Activated T-helper 17 cell treated with anti-CD3 and anti-CD28 coated beads, Interleukin-2, amount 50 U/mL, for 72 hours (primary cell): ENCODE measurements at places on chromosomes 6 and 20. TPM values are rescaled to one million over a fixed set of nuclear protein-coding genes. Genes with fewer than 3 reads are reported as not detected.

The AIF1 gene
- 15.5 TPM for total RNA-seq

The HDGFL1 gene
- total RNA-seq, result not detected

The VIP gene
- total RNA-seq, result not detected

The MOG gene
- total RNA-seq, result not detected

The SLC17A2 gene
- total RNA-seq, result not detected

The RAET1L gene
- not detected for total RNA-seq

The SDCBP2 gene
- 14.3 TPM for total RNA-seq

The MUC21 gene
- not detected for total RNA-seq

The NKX2-2 gene
- total RNA-seq, result not detected

The OR2B6 gene
- 0.54 TPM for total RNA-seq

The POM121L2 gene
- total RNA-seq, result not detected

The ADAM33 gene
- total RNA-seq, result not detected

The OVOL2 gene
- total RNA-seq, result not detected

The DNAAF9 gene
- total RNA-seq, result 3.3 TPM

The RALY gene
- 112 TPM for total RNA-seq

The SIRPG gene
- 32.0 TPM for total RNA-seq
